ENCODE measurements at places on chromosomes 3 and 15.
A peak's percentile ranks its signal among the peaks of the same experiment; 100 is the strongest.

DNA sequence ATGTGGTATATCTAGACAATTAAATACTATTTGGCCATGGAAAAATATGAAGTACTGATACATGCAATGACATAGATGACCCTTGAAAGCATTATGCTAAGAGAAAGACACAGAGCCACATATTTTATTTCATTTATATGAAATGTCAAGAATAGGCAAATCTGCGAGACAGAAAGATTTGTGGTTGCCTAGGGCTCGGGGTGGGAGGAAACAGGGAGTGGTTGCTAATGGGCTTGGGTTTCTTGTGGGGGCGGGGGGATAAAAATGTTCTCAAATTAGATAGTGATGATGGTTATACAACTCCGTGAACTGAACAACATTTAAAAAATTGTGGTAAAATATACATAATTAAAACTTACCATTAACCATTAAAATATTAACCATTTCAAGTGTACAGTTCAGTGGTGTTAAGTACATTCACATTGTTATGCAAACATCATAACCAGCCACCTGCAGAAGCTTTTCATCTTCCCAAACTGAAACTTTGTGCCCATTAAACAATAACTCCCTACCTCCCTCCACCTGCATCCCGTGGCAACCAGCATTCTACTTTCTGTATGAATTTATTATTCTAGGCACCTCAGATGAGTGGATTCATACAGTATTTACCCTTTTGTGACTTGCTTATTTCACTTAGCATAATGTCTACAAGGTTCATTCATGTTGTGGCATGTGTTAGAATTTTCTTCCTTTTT lies 24.3 kb upstream of the ANP32A start:
- H3K36me3 ChIP-seq = no peaks in the 10 kb centered on the region
- H3K4me1 ChIP-seq = peaks cover 10% of the 10 kb centered on the region
- peaks cover 35% of the 10 kb centered on the region for H3K27me3 ChIP-seq
- H3K4me3 ChIP-seq = no peak overlapping the region

DNA sequence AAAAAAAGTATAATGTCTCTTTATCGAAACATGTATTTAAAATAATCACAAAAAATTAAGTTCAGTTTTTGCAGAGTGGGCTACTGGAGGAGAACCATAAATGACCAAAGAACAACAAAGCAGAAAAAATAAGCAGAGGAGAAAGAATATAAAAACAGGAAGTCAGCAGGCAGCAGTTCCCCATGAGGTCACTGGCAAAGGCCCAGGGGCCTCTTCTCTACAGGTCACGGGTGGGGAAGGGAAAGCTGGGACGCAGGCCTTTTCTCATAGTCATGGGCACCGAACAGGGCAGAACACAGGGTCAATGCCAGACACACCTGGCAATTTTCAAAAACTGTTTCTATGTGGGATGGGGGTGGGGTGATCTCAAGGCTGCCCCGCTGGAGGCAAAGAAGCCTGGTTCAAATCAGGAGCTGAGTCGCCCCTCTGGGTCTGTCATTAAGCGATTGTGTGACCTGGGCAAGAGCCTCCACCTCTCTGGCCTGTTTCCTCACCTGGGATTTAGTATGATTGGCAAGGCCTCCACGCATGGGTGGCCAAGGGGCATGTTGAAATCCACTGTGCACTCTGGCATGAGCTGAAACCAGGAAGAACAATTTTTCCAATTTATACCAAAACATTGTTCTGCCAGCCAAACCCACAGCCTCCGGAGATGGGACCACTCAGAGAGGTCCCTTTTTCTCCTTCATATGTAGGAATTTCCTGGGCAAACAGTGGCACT lies 43.8 kb upstream of the UACA start:
- DNase-seq = no peak
- no peak overlapping the region for H3K4me3 ChIP-seq
- no peak overlapping the region for H3K27ac ChIP-seq
- H3K27me3 ChIP-seq = peaks cover 2% of the 10 kb centered on the region
- H3K4me1 ChIP-seq = no peaks in the 10 kb centered on the region

- H3K4me3 ChIP-seq = no peak overlapping the region
- H3K4me1 ChIP-seq = peaks cover 46% of the 10 kb centered on the region
- no peak overlapping the region for H3K27ac ChIP-seq
- no peaks in the 10 kb centered on the region for H3K27me3 ChIP-seq
- no peak for DNase-seq
- H3K36me3 ChIP-seq = peaks cover 6% of the 10 kb centered on the region
Observed at GRCh38 chr3:186526256-186526606, 17.9 kb downstream of the CRYGS start.

DNA sequence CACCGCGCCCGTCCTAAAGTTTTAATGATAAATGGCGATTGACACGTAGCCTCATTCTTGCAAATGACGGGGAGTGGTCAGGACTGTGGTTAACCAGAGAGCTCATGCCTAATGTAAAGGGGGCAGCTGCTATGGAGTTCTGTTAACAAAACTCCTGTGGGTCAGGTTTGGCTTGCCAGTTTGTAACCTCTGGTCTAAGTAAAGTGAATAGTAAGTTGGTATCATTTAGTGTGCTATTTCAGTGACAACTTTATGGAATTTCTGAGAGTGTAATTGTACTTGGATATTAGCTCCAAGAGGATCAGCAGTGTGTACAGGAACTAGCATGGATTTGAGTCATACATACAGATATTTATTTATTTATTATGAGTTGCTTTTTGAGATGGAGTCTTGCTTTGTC lies 87.9 kb downstream of the RGMA start:
- DNase-seq = no peak
- H3K4me3 ChIP-seq = no peak overlapping the region
- H3K4me1 ChIP-seq = no peaks in the 10 kb centered on the region
- H3K27me3 ChIP-seq = no peaks in the 10 kb centered on the region

GRCh38 chr15:87733541-87733941 lies 523.0 kb downstream of the NTRK3 start:
- H3K27ac ChIP-seq = no peak overlapping the region
- H3K27me3 ChIP-seq = no peaks in the 10 kb centered on the region

DNA sequence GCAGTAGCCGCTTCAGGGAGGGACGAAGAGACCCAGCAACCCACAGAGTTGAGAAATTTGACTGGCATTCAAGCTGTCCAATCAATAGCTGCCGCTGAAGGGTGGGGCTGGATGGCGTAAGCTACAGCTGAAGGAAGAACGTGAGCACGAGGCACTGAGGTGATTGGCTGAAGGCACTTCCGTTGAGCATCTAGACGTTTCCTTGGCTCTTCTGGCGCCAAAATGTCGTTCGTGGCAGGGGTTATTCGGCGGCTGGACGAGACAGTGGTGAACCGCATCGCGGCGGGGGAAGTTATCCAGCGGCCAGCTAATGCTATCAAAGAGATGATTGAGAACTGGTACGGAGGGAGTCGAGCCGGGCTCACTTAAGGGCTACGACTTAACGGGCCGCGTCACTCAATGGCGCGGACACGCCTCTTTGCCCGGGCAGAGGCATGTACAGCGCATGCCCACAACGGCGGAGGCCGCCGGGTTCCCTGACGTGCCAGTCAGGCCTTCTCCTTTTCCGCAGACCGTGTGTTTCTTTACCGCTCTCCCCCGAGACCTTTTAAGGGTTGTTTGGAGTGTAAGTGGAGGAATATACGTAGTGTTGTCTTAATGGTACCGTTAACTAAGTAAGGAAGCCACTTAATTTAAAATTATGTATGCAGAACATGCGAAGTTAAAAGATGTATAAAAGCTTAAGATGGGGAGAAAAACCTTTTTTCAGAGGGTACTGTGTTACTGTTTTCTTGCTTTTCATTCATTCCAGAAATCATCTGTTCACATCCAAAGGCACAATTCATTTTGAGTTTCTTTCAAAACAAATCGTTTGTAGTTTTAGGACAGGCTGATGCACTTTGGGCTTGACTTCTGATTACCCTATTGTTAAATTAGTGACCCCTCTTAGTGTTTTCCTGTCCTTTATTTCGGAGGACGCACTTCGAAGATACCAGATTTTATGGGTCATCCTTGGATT lies at the start of gene MLH1:
Gene MLH1, plus strand, starts transcription at position 193 of the 958 bp plus-strand sequence. Its CDS starts 30 bp downstream, at position 223.
- peaks cover 41% of the 10 kb centered on the region for H3K36me3 ChIP-seq
- H3K4me1 ChIP-seq = peaks cover 38% of the 10 kb centered on the region
- H3K27me3 ChIP-seq = no peaks in the 10 kb centered on the region
- no peak within 1 kb of the TSS for H3K4me3 ChIP-seq
- no peak within 1 kb of the TSS for H3K27ac ChIP-seq
- peak; percentile 100 for DNase-seq

DNA sequence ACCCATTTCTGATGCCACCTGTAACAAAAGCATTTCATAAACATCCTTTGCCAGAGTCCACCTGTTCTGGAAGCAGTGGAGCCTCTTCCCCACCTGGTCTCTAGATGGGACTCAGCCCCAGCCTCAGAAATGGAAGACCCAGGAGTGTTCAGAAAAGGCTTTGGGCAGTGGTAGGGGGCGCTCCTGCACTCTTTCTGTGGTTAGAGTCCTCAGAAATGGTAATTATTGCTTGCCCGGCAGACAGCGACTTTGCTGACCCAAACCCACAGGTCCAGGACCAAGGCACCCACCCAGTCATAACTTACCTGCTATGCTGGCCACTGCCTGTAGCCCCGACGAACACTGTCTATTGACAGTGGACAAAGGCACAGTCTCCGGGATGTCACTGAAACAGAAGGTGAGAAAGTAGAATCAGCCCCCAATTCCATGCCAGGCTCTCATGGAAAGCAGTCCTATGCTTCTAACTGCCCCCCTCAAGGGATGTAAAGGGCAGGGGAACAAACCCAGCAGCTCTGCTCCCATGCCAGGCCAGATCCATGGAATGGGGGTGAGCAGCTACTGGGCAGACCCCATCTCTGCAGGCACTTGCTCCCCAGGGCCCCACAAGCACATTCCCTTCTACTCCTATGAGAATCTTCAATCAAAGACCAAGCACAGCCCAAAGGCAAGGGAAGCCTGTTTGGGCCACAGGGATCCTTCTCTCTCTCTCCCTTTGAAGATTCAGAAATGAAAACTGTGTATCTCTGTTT lies 5.1 kb downstream of the ACAA1 start:
- no peaks in the 10 kb centered on the region for H3K27me3 ChIP-seq
- no peak overlapping the region for H3K4me3 ChIP-seq
- peaks cover 37% of the 10 kb centered on the region for H3K36me3 ChIP-seq

DNA sequence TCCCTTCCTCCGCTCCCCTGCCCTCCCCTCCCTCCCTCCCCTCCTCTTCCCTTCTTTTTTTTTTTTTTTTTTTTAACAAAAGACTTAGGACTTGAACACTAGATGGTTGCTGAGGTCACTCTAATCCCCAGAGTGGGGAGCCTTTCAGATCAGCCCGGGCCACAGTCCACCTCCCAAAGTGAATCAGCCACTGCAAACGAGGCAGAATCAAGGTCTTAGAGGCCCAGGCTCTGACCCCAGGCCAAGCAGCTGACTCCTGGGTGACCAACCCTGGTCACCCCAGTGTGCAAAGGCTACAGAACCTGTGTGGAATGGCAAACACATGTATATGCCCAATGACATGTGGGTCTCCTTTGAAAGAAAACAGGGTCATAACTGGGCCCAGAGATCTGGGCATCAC lies 18.3 kb upstream of the EHD4 start:
- no peak overlapping the region for H3K4me3 ChIP-seq
- no peaks in the 10 kb centered on the region for H3K27me3 ChIP-seq
- no peak overlapping the region for H3K27ac ChIP-seq
- no peaks in the 10 kb centered on the region for H3K4me1 ChIP-seq
- no peaks in the 10 kb centered on the region for H3K36me3 ChIP-seq
- DNase-seq = no peak

DNA sequence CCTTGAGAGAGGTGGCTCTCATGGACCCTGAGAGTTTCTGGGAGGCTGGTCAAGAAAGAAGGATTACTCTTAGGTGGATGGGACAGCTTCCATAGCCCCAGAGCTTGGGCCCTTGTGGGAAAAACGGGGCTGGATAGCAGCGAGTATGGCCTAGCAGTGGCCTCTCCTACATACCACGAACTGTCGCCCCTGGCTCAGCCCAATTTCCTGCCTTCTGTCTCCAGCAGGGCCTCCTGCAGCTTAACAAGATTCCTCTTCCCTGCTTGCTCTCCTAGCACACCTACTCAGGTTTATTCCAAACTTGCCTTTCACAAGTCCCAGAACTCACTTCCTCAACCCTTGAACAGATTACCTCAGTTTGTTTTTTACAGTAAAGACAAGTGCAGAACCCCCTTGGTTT lies 139.7 kb upstream of the TPM1 start:
- DNase-seq = no peak
- no peak overlapping the region for H3K4me3 ChIP-seq
- H3K27me3 ChIP-seq = peaks cover 3% of the 10 kb centered on the region
- no peaks in the 10 kb centered on the region for H3K4me1 ChIP-seq
- H3K36me3 ChIP-seq = no peaks in the 10 kb centered on the region

GRCh38 chr3:124747111-124747981 lies 17.1 kb downstream of the UMPS start:
- DNase-seq = no peak
- H3K4me3 ChIP-seq = no peak overlapping the region
- no peak overlapping the region for H3K27ac ChIP-seq
- peaks cover 18% of the 10 kb centered on the region for H3K36me3 ChIP-seq
- no peaks in the 10 kb centered on the region for H3K4me1 ChIP-seq
- no peaks in the 10 kb centered on the region for H3K27me3 ChIP-seq

DNA sequence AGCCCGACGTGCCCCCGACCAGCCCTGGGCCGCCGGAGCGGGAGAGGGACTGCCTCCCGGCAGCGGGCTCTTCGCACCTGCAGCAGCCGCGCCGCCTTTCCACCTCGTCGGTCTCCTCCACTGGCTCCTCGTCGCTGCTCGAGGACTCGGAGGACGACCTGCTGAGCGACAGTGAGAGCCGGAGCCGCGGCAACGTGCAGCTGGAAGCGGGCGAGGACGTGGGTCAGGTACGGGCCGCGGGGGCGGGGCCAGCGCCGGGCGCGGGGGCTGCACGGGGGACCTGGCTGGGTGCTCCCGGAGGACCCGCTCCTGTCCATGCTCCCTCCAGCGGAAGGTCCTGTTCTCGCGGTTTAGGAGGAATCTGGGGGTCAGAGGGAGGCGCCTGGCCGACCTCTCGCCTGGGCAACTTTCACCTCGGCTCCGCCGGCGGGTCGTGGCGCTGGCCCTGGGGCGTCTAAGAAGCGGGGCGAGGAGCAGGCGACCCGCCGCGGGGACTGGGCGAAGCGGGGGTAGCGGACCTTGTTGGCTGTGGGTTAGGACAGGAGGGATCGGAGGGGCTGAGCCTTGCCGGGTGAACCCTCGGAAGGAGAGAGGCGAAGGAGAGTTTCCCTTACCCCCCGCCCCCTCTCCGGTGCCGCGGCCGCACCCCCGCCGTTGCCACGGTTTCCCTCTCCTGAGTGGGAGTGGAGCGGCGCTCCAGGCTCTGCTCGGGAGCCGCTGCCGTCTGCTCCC lies 682 bp downstream of the ITPKA start:
- peak overlapping the region; percentile 61 for H3K4me3 ChIP-seq
- no peak overlapping the region for H3K27ac ChIP-seq
- peaks cover 30% of the 10 kb centered on the region for H3K4me1 ChIP-seq
- peaks cover 3% of the 10 kb centered on the region for H3K36me3 ChIP-seq

GRCh38 chr3:26703519-26703918 lies 80.9 kb downstream of the LRRC3B start:
- no peak overlapping the region for H3K27ac ChIP-seq
- DNase-seq = no peak
- H3K36me3 ChIP-seq = no peaks in the 10 kb centered on the region

DNA sequence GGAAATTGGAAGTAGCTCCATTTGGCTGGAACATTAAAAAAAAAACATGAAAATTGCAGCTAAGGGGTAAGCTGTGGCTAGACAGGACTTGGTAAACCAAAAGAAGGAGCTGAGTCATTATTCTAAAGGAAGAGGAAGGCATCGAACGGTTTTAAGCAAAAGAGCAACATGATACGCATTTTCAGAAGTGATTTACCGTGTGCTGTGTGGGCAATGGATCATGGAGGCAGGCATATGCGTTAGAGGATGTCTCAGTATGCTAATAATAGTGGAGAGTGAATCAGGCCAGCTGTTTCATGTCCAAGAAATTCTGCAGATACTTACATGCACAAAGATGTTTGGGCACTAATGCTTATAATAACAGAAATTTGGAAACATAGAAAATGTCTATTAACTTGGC lies 409.1 kb upstream of the ATP11B start:
- DNase-seq = no peak
- H3K27ac ChIP-seq = no peak overlapping the region
- no peak overlapping the region for H3K4me3 ChIP-seq
- H3K36me3 ChIP-seq = no peaks in the 10 kb centered on the region
- H3K4me1 ChIP-seq = no peaks in the 10 kb centered on the region
- H3K27me3 ChIP-seq = no peaks in the 10 kb centered on the region

Measured in activated CD4-positive, alpha-beta memory T cell treated with anti-CD3 and anti-CD28 coated beads for 36 hours (primary cell).